ENCODE measurements at places on chromosomes 1 and 21.

- DNase-seq, result no peak
These were observed 451.3 kb downstream of the PLA2G4A start for GRCh38 chr1:187280031-187280430.

DNA sequence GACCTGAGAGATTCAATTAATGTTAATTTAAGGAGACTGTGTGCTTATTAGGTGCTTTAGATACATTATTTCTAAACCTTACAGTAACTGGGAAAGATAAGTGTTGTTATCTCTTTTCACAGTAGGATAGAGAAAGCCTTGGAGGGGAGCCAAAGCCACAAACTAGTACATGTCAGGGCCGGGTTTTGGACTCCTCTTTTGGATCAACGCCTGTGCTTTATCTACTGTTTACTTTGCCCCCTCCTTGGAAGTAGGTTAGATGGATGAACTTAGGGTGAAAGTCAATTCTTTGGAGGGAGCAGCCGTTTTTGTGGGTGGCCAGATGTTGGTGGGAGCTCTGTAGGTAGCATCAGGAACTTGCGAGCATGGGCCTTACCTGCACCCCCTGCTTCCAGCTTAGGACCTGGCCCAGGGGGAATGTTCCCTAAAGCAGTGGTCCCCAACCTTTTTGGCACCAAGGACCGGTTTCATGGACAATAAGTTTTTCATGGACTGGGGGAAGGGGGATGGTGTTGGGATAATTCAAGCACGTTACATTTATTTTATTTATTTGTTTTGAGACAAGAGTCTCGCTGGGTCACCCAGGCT is 1.7 kb downstream of the HHAT start:
- DNase-seq, result no peak

DNA sequence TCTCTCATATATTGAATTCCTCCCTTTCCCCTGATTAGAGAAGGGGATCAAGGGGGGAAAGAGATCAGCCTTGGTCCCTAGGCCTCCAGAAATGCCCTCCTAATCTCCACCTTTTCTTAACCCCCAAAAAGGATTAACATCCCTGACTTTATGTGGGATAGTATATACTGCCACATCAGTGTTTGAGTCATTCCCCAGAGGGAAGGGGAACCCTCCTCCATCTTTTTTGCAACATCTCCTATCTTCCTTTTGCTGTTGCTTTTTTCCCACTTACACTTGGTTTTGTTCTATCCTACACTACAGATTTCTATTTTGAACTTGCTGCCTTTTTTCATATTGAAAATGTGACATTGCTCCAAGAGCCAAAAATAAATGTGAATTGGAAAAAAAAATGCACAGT is 65.4 kb upstream of the PODN start:
- DNase-seq, result no peak

- no peak for DNase-seq
These were observed 7.2 kb upstream of the SEMA4A start for GRCh38 chr1:156146020-156146768.

DNA sequence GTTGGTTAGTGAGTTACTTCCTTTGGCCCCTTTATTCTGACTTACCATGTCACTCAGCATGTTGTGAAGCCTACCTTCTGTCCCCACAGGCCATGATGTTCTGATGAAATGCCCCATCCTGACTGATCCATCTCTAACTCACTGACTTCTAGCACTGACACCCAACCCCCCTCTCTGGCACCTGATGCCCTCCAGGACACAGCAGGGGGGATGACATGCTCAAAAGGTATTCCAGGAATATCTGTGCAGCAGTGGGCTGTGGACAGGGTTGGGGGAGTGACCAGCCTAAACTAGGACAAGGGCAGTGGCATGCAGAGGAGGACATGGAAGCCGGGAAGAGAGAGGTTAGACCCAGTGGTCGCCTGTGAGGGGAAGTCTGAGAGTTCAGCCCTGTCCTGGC is 25.5 kb downstream of the SYT2 start:
- no peak for DNase-seq

DNA sequence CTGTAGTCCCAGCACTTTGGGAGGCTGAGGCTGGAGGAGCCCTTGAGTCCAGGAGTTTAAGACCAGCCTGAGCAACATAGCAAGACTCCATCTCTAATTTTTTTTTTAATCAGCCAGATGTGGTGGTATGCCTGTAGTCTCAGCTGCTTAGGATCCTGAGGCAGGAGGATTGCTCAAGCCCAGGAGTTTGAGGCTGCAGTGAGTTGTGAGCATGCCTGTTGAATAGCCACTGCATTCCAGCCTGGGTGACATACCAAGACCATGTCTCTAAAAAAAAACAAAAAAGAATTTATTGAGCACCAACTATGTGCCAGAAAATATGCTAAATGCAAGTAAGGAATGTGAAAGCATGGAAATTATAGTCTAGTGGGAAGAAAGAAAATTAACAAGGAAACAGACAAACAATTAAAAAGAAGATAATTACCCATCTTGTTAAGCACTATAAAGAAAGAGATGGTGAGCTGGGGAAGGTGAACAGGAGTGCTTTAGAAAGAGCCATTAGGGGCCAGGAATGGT is 104.0 kb upstream of the ZNF678 start:
- DNase-seq, result no peak
